ENCODE measurements at places on chromosomes 5 and 9.
A peak's percentile ranks its signal among the peaks of the same experiment; 100 is the strongest.

- no peak for DNase-seq
Measured at GRCh38 chr5:19608444-19609002, 379.5 kb downstream of the CDH18 start.

GRCh38 chr5:142650881-142651280 lies 35.0 kb downstream of the FGF1 start:
- no peak for DNase-seq

GRCh38 chr5:126716861-126717260 lies 60.1 kb upstream of the LMNB1 start:
- no peak for DNase-seq

DNA sequence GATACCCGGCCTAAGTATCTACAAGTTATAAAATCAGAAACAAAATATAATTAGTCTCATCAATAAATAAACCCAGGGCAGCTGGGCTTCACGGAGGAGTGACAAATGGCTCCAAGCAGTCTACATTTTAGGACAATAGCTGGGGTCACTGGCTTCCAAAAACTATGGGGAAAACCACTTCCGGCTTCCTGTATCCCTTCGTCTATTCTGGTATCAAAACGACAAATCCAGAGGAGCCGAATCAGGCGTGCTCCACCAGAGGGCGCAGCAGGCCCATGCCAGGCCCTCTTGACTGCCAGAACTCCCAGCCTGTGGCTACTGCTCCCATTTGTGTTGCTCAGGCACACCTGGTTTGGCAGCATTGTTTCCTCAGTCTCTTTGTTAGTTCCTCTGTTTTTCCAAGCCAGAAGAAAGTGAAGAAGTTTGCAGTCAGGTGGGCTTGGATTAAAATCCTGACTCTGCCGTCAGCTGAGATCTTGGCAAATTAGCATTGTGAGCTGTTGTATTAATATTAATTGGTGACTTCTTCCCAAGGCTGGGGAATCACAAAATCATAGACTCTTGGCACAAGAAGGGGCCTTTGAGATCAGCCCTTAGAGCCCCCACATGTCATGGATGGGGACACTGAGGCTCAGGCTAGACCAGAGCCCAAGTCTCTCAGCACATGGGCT lies 11.6 kb upstream of the RAB14 start:
- DNase-seq, result peak; percentile 83

GRCh38 chr5:77758141-77758938 lies 17.8 kb downstream of the TBCA start:
- DNase-seq, result no peak

DNA sequence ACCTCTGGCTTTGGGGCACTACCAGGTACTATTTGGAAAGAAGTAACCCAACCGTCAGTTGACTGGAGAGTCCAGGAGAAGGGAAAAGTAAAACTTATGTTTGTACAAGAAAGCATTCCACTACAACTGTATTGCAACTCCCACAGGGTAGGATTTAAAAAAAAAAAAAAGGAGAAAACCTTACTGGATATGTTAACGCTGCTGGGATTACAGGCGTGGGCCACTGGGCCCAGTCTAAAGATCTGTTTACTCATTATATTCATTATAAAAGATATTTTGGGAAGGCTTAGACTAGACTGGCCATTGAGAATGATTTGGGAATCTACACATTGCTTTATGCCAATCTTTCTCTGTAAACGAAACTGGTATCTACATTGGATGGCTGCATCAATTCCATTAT lies 86.6 kb downstream of the USP20 start:
- no peak for DNase-seq

DNA sequence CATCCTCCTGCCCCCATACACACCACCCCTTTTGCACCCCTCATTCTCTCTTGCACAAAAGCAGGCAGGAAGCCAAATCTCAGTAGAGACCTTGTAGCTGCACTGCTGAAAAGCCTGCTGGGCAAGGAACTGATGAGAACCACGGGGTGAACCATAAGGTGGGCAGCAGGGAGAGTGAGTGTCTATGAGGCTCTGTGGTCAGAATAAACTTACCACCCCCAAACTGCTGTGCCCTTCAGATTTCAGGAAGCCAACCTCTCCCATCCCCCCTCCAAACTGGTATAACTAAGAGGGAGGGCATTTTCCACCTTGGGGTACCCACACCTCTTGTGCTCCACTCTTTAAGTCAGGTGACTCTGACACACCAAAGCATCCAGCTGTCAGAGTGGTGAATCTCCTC lies 471.4 kb downstream of the SPOCK1 start:
- DNase-seq, result no peak

- no peak for DNase-seq
Measured at GRCh38 chr9:7266911-7267595, 509.3 kb downstream of the KDM4C start.

DNA sequence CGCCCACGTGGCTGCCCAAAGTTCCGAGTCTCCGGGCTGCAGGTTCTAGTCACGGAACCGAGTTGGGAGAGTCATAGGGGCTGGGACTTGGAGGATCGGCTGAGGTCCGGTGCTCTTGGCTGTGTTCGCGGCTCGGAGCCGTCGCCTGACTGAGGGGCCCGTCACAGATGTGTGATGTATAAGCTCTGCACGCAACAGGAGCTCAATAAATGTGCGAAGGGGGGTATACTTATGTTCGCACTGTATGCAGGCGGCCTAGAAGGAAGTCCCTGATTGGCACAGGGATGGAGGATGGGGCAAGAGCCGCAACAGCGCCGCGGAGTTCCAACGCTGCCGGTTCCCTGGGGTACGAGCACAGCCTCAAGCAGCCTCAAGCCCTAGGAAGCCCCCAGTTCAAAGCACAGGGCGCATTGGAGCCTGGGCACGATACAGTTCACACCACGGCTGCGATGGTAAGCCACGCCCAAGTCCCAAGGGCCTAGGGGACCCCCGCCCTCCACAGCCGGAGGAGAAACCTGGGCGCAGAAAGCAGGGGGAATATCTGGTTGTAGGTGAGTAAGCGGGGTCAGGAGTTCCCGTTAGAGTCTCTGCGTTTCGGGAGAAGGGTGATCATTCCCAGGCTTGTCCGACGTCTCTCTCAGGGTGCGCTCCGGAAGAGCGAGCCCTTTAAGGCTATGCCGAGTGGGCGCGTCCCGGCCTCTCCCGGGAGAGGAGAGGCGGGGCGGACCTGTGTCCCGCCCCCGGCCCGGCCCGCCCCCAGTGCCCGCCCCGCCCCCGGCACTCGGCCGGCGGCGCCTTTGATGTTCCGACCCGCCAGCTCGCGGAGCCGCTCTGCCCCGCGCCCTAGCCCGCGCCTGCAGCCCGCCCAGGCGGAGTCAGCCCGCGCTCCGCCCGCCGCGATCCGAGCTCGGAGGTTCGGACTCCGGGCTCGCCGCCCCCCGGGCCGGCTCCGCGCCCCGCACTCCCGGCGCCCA lies at the start of gene TCF7:
TSS of gene TCF7 (plus strand) at position 780 of the 974 bp plus-strand sequence. CDS start 226 bp downstream, outside the sequence.
- DNase-seq, result peak; percentile 76

- DNase-seq, result no peak
Measured at GRCh38 chr5:87268970-87269377, 1.3 kb downstream of the RASA1 start.

DNA sequence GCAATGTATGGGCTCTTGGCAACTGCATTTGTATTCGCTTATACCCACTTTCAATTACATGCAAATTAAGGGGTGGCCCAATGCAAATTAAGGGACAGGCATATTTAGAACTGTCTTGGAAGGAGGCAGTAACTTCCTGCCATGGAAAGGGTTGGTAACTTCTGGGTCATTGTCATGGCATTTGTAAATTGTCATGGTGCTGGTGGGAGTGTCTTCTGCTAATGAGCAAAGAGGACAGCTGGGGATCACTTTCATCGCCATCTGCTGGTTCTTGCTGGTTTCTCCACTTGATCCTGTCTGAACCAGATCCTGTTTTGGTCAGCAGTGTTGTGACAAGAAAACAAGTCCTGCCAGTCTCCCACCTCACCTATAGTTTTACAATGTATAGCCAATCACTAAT lies 23.3 kb upstream of the UGT3A2 start:
- no peak for DNase-seq

GRCh38 chr5:169265888-169266287 lies 35.1 kb downstream of the SLIT3 start:
- DNase-seq, result no peak

DNA sequence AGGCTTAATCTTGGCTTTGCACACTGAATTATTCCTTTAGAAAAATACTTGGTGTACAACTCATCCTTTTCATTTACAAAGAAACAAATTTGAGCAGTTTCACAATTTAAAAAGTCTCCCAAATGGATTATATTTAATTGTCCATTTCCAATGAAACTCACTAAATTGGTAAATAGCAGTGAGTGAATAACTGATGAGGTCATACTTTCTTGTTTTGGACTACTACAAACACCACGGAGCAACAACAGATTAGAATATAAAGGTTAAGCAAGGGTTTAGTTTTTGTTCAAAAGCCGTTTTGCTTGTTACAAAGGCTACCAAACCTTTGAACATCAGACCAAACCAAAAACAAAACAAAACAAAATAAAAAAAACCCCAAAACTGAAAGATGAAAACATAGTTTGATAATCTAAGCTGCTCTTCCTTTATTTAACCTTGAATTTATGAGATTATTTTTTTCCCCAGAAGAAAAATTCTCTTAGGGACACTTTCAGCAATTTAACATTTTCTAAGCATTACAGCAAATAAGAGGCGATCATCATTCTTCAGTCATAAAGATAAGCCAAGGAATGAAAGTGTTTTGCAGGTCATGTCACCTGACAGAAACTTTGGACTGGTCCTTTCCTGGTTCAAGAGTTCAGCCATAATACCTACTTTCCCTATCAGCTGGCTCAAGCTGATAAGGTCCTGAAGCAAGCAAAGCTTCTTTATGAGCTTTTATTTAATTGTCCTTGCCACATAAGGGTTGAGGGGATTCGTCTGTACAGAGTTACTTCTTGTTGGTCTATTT lies 99.7 kb upstream of the CDKN2B start:
- DNase-seq, result no peak

GRCh38 chr9:81596679-81597418 lies 92.5 kb downstream of the TLE1 start:
- no peak for DNase-seq

GRCh38 chr9:11577522-11577921 lies 964.7 kb upstream of the PTPRD start:
- DNase-seq, result no peak

DNA sequence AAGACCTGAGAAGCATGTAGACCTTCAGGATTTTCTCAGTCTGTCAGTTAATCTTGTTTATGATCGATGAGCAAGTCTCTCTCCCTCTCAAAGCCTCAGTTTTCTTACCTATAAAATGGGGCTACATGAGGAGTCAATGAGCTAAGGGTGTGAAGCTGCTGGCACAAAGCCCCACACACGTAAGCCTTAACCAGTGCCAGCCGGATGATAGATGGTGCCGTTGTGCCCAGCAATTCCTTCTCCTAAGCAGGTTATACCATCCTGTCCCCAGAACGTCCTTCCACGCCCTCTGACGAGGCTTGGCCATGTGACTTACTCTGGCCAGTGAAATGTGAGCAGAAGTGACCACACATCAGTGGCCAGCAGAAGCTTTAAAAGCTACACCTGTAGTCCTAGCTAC lies 179.0 kb downstream of the C9orf50 start:
- no peak for DNase-seq

- peak; percentile 54 for DNase-seq
Measured at GRCh38 chr9:96009690-96010472, 134.4 kb downstream of the ERCC6L2 start.

- DNase-seq, result no peak
Measured at GRCh38 chr5:32223972-32224609, 50.0 kb upstream of the GOLPH3 start.

- no peak for DNase-seq
Measured at GRCh38 chr5:171447226-171447625, 27.8 kb downstream of the FGF18 start.

GRCh38 chr9:130444565-130445221 lies at the start of gene ASS1:
Gene ASS1 (plus strand): TSS chr9:130444961. CDS start chr9:130452229, 7,268 bp downstream.
- peak; percentile 71 for DNase-seq

DNA sequence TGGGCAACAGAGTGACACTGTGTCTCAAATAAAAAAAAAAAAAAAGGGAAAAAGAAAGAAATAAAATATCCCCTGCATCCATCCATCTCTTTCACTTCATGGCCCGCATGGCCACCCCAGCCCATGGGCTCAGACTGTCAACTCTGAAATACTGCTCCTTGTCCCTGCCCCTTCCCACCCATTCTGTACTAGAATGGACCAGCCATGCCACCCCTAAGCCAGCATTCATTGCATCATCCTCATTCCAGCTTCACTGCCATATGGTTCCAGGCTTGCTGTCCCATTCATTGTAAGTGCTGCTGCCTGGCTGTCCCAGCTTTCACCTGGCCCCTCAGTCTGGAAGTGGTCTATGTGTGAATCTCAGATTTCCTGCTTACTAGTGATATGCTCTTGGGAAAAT lies 46.2 kb downstream of the SPRY4 start:
- no peak for DNase-seq

GRCh38 chr9:128123451-128124080 lies 4.0 kb downstream of the PTGES2 start:
- DNase-seq, result no peak

- DNase-seq, result no peak
Measured at GRCh38 chr5:40736103-40736875, 19.5 kb downstream of the TTC33 start.

DNA sequence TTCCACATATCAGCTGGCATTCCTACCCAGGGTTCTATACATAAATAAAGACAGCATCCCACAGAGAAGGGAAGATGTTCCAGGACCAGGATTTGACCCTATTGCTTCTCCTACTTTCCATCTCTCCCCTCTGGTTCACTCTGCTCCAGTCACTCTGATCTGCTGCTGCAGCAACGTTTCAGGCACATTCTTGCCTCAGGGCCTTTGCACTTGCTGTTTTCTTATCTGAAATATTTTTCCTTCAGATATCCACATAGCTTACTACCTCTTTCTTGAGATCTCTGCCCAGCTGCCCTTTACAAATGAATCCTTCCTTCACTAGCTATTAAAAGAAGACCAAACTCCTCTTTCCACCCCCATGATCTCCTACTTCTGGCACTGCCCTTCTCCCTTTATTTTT lies 204.5 kb downstream of the SPOCK1 start:
- DNase-seq, result no peak

- no peak for DNase-seq
Measured at GRCh38 chr9:91586282-91586681, 162.7 kb upstream of the NFIL3 start.

- no peak for DNase-seq
Measured at GRCh38 chr5:95102080-95102479, 182.8 kb downstream of the MCTP1 start.

DNA sequence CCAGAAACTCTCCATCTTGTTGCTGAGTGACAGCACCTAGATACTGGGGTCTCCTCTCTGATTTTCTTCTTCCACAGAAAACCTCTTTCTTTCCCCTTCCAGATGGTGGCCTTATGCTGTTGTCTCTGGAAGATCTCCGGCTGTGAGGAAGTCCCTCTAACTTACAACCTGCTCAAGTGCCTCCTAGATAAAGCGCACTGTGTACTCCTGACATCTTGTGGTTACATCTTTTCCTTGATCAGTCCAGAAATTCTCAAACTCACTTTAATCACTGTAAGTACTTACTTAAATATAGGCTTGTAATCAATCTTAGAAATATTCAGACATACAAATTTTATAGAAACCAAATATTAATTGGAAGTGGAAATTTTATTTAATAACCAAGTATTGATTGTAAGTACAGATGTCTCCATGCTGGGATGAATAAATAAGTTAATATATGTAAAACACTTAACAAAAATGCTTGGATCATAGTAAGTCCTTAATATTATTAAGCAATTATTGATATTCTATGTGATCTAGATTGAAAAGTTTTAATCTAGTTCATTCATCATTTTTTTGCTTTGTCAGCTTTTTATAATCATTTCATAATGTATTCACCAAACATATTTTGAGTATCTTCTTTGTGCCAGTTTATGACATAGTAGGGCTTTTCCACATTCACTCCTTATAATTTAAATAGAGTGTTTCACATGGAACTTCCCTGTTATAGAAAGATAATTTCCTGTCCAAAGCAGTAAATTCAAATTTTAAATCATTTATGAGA lies 1381.4 kb upstream of the CDH6 start:
- no peak for DNase-seq

GRCh38 chr5:36529142-36529541 lies 77.3 kb upstream of the SLC1A3 start:
- no peak for DNase-seq
